CD4-positive, alpha-beta T cell treated with Interleukin-15 for 1 hour (primary cell): ENCODE measurements at places on chromosomes 13 and 19.

- no peak for DNase-seq
Measured at GRCh38 chr13:95536632-95537241, 15.8 kb upstream of the CLDN10 start.

GRCh38 chr13:92172191-92172590, 773.8 kb downstream of the GPC5 start:
- no peak for DNase-seq

- DNase-seq, result no peak
Measured at GRCh38 chr19:11551603-11552235, 7.3 kb downstream of the ELOF1 start.

DNA sequence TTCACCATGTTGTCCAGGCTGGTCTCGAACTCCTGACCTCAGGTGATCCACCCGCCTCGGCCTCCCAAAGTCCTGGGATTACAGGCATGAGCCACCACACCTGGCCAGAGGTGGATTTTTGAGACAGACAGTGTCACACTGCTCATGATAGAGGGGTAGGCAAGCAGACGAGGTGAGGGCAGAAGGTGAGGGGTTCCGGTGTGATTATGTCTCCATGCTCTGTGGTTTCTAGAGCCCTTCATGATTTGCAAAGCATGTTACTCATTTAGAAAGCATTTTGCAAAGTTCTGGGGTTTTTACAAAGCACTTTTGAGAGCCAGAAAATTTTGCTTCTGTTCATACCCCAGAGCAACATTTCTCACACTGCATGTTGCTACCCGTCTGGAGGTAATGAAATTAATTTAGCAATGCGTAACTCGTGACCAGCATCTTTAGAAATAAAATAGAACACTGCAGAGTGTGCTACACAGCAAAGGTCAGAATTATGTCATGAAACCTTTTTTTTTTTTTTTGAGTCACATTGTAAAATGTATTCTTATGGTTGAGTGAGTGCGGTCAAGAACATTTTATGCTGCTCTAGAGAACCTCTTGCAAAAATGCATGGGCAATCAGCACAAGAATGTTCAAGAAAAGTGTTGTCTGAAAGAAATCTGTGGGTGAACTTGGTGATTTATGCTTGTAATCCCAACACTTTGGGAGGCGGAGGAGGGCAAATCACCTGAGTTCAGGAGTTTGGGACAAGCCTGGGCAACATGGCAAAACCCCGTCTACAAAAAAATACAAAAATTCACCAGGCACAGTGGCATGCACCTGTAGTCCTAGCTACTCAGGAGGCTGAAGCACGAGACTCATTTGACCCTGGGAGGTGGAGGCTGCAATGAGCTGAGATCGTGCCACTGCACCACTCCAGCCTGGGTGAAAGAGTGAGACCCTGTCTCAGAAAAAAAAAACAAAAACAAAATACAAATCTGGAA, 58.0 kb downstream of the MAP4K1 start:
- no peak for DNase-seq

DNA sequence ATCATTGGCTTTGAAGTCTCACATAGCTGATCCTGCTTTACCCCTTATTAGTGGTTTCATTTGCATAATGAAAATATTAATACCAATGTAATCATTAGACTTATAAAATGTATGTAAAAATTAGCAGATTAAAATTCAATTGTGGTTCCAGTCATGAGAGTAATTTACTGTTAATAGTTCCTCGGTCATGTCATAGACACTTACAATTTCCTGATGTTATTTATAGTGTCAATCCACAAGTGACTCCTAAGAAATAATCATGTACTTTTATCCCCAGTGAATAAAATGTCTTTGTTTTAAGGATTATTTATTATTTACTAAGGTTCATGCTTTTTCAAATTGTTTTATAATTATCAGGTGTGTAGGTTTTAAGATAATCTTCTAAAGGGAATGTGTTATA, 138.5 kb downstream of the PCDH9 start:
- DNase-seq, result no peak

GRCh38 chr19:7492558-7492957, 3.7 kb upstream of the PEX11G start:
- no peak for DNase-seq

DNA sequence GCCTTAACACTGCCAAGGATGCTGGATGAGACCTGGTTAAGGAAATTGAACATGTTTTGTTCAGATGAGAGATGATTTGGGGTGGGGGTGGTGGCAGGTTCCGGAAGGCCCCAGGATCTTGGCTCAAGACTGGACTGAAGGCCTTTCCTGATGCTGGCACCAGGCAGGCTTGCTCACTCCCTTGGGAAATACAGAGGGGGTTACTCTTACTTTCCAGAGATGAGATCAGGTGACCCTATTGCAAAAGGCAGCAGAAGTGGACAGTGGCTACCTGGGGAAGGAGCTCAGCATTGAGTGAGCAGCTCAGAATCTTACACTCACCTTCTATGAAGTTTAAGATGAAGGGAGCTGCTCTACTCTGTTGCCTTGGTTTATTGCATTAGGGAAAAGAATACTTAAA, 10.8 kb downstream of the GATAD2A start:
- no peak for DNase-seq

DNA sequence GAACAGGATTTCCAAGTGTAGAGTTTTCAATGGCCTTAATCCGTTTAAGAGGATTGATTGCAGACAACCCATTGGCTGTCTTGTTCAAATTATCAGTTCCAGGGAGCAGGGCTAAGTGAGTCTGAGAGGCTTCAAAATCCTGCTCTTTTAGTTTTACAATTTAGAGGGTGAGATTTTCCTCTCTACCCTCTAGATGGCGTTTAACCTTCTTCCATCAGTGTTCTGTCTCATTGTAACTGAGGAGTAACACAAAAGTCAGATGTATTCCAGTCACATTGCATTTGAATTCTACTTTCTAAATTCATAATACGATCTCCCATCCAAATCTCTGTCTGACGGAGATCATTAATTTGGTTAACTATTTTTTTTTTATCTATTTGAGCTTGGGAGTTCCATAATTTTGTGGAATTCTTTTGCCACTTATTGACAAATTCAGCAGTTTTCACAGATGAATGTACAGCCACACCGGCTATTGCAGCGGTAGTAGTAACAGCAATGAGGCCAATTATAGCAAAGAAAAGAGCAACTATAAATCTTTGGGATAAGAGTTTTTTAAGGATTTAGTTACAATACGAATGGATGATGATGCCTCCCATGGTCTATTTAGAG, 7.8 kb upstream of the C19orf84 start:
- DNase-seq, result no peak

DNA sequence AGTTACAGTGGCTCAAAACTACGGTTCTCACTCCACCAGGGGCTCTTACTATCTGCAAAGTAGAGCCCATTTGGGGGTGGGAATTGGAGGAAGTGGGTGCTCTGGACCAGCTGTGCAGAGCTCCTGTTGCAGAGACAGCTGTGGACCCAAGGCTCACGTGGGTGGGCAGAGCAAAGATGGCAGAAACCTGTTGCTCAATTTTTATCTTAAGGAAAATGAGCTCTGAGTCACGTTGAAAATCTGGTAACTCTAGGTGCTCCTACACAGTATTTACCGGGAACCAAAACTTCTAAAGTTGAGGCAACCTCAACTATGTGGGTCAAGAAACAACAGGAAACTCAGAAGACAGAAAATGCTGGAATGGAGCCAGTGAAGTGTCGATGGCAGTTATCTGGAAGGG, 30.2 kb upstream of the SLC15A1 start:
- no peak for DNase-seq

DNA sequence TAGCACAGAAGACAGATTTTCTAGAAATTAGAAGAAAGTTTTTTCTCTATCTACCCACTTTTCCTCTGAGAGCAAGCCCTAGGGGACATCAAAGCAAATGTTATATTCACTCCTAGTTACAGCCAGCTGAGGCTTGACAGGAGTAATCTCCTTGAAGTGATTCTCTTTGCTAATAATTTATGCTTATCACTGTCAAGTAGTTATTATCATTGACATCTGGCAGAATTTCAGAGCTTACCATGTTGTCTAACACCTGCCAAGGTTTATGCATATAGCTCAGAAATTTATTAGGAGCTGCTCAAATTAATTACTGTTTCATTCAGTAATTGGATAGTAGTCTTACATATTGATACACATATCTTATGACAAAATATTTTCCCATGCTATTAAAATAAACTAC, 465.9 kb upstream of the ATXN8OS start:
- no peak for DNase-seq

- no peak for DNase-seq
Measured at GRCh38 chr19:19558055-19558454, 20.0 kb downstream of the CILP2 start.

- no peak for DNase-seq
Measured at GRCh38 chr13:48159401-48159800, 64.5 kb upstream of the MED4 start.

DNA sequence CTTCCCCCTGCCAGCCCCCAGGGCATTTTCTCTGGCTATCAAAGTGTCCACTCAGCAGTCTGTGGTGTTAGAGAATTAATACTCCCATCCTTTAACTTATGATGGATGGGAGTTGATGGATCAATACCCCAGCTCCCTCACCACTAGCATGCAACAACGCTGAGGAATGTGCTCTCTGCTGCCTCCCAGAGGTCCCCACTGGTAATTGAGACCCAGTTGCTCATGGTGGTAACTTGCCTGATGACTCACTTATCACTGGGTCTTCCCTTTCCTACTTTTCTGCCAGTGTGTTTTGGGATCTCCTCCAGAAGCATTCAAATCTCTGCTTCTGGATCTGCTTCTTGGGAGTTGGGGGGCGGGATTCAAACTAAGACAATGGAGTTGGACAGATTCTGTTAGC, 20.3 kb upstream of the CACNA1A start:
- no peak for DNase-seq

DNA sequence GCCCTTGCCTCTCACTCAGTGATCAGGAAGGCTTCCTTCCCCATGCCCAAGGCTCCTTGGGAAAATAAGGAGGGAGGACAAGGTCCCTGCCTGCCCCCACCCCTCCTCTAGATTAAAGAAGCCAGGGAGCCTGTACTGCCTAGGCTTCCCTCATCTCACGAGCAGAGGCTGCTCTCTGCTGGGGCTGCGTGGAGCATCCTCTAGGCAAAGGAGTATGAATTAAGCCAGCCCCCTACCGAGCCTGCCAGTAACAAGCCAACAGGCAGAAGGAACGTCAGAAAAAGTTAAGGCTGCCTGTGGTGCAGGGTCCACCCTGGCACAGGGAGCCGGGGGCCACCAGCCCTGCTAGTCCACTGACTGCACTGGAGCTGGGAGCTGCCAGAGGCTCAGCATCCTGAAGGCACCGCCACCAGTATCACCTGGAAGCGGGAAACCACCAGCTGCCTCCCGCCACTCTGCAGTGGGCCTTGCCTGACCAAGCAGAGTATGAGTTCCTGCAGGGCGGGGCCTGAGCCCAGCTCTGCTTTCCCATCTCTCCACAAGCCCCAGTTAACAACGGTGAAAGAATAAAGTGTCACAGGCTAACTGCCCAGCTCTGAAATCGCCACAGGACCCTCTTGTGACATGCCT, 6.8 kb downstream of the NAPA start:
- DNase-seq, result no peak

- no peak for DNase-seq
Measured at GRCh38 chr13:94175076-94175475, 304.4 kb downstream of the DCT start.

GRCh38 chr13:72221276-72221962, 354.4 kb upstream of the DACH1 start:
- no peak for DNase-seq

DNA sequence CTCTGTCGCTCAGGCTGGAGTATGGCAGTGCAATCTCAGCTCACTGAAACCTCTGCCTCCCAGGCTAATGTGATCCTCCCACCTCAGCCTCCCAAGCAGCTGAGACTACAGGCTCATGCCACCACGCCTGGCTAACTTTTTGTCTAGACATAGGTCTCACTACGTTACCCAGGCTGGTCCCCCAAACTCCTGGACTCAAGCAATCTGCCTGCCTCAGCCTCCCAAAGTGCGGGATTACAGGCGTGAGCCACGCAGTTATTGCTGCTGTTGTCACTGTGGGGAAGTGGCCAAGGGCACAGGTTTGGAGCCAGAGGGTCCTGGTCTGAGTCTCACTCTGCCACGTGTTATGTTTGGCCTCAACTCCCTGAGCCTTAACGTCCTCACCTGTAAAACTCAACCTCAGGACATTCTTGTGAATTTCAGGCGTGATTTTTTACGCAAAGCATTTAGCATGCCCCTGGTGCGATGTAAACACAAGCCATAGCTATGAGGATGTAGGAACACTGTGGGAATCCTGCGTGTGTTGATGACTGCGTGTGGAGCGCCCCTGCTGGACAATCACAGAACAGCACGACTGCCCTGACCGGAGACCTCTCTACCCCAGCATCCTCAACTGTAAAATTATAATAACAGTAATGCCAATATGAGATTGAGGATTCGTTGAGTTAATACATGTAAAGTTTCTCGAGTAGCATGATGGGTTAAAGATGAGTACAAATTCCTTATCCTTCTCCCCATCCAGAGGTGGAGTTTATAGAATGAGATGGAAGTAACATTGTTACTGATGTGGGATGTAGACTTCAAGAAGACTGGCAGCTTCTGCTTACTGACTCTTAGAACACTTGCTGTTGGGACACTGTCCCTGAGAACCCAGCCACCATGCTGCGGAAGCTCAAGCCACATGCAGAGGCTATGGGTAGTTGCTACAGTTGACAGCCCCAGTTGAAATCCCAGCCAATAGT, 41.8 kb upstream of the PNMA8B start:
- DNase-seq, result peak; percentile 47

DNA sequence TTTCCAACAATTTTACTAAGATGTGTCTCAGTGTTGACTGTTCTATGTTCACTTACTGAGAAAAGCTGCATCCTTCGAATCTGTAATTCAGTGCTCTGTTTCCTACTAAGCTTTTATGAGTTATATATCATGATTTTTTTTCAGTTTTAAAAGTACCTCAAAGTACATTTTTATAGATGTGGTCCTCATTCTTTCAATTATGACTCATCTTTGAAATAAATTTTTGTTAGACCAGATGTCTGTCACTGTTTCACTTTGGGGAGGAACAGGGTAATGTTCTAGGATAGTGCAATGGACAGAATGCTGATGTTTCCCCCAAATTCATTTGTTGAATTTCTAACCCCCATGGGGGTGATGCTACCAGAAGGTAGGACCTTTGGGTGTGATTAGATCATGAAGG, 74.8 kb downstream of the NALCN start:
- DNase-seq, result no peak

- DNase-seq, result no peak
Measured at GRCh38 chr13:54599413-54599812, 1570.8 kb downstream of the OLFM4 start.

DNA sequence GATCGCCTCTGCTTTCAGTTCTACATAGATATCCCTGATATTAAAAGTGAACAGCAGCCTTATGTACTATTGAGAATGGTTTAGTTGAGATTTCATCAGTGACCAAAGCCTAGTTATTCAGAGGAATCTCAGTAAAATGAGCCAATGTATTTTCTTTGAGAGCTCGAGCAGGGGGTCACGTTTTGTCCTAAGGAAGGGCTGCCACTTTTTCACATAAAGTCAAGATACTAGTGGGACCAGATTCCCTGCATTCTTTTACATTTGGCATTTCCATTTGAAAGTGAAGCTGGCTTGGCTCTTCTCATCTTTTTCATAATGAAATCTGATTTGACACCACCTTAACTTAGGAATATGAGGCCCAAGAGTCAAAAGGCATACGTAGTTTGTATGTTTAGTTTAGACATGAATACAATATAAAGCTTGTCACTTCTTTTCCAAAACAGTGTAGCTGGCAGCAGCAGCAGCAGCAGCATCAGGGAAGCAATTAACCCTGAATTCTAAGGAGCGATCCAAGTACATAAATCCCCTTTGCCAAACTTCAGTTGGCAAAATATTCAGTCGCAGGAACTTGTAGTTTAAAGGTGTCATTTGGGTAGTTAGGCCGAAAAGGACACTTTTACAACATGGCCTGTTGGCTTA, 1752.2 kb upstream of the PCDH20 start:
- DNase-seq, result no peak

GRCh38 chr13:33633701-33634545, 184.0 kb upstream of the RFC3 start:
- DNase-seq, result no peak
